ENCODE measurements at places on chromosomes 2 and 18.

DNA sequence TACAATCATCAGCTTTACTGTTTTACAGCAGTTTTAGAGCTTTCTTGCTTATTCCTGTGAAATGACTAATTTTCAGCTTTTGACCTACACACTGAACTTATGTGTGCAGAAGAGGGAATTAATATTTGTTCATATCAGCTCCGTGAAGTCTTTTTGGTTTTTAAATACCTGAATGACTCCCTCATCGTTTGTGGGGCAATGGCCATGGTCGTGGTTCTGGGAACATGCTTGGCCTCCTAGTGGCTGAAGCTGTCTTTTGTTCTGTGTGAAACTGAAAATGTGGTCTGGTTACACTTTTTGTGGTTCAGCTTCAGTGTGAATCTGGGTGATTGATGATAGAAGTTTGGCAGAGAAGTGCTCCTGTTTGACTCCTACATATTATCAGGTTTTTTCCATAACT, 408.1 kb downstream of the THSD7B start:
- no peak for DNase-seq

GRCh38 chr18:23877371-23877770, 137.2 kb upstream of the TTC39C start:
- no peak for DNase-seq

GRCh38 chr18:48050176-48050575, 119.7 kb upstream of the SMAD2 start:
- DNase-seq: no peak

DNA sequence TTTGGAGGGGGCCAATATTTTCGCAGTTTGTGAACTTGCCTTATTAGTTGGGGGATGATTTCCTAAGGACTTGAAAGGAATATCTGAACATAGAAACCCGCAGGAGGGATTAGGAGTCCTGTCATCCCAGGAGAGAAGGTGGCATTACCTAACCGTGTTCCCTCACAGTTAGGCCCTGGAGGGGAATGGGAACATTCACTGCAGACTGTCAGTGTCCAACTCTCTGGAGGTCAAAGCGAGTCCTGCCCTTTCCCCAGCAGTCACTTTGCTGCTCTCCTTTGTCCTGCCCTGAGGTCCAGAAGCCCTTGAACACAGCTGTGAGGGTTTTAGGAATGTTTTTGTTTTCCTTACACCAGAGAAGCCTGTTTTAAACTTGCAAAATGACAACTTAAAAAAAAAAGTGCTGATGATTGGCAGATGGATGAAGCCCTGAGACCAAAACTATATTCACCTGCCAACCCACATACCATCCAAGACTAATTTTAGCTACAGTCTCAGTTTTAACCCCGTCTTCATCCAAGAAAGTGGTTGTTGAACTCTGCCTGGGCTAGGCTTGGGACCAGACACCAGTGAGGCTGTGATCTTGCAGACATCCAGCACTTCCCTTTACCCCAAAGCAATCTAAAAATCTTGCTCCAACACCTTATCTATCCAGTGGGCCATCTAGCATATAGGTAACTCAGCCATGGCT, 90.5 kb upstream of the MEX3C start:
- DNase-seq: no peak

DNA sequence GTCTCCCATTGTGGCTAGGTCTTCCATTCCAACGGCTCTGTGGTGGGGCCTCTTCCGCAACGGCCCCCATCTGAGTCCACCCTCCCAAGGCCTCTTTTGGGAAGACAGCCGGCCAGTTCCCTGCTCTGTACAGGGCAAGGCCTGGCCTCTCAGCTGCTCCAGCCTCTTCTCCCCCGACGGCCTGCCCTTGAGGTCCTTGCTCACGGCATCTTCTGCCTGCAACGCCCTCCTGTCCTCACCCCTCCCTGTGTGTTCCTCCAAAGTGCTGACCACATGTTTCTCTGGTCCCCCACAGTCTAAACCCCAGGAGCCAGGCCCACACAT, 16.0 kb downstream of the HS6ST1 start:
- DNase-seq: no peak

GRCh38 chr2:109331896-109332848, 203.2 kb downstream of the SH3RF3 start:
- no peak for DNase-seq

- DNase-seq: no peak
Observed at GRCh38 chr18:37965572-37965970, 400.0 kb upstream of the CELF4 start.

- DNase-seq: no peak
Observed at GRCh38 chr2:226611944-226612318, 187.7 kb downstream of the IRS1 start.

DNA sequence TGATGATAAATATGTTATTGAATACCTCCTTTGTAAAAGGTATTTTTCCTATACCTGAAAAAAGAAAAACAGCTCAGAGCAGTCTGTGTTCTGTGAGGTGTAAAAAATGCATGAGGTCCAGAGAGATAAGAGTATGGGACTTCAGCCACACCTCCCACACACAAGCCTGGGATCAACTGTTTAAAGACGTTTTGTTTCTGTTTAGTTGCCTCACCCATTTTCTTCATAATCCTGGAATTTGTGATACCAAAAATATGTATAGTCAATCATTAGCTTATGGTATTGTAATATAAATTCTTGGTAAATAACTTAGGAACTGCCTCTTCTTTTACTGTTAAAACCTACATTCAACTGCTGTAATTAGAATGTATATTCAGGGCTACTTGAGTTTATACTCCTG, 1322.9 kb upstream of the TMEFF2 start:
- DNase-seq: no peak

GRCh38 chr2:69422198-69422597, 15.0 kb downstream of the NFU1 start:
- DNase-seq: no peak

DNA sequence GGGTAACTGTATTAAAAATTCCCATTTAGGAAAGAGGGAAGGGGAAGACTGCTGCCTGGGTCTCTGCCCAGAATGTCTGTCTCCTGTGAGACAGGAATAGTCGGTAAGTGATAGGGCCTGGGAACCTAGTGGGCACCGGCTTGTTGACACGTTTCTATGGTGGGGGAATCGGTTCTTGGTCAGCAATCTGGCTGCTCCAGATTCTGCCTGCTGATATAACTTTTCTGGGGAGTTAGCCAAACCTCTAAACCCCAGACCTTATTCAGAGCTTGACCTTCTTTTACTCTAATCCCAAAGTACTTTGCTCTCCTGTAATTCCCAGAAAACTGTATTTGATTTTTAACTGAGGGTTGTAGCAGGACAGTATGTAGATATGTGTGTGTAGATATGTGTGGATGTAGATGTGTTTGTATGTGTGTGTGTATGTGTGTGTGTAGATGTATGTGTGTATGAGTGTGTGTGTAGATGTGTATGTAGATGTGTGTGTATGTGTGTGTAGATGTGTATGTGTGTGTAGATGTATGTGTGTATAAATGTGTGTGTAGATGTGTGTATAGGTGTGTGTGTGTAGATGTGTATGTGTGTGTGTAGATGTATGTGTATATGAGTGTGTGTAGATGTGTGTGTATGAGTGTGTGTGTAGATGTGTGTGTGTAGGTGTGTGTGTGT, 61.8 kb upstream of the TXNDC2 start:
- no peak for DNase-seq

DNA sequence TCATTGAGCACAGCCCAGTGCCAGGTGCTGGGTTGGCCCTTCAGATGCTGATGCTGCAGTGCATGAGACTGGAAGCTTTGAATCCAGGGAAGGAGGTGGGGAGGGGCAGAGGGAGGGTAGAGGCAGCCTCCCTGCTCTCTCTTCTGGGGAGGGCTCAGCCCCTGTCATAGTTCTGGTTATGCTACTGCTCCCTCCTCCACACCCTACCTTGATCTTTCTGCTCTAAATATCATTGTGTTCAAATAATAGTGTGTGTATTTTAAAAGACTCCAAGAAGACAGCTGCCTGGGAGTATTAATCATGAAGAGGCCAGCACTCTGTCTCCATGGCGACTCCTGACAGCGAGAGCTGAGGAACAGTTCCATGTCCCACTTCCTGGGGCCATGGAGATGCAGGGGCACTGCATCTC, 3.8 kb upstream of the EGR4 start:
- no peak for DNase-seq

DNA sequence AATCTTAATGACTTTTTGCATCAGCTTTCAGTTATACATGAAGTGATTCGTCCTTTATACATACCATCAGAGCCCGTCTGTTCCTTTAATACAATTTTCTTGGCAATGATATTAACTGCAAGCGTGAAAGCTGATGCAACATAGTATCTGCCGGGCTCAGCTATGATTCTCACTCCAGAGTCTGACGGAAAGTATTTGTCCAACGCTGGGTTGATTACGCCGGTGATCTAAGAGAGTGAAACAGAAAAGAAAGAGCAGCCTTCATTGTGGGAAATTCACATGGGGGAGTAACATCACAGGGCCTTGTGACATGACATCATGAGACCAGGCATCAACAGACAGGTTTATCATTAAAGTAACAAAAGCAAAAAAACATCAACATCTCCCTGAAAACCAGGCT, 6.2 kb downstream of the ODC1 start:
- DNase-seq: no peak

DNA sequence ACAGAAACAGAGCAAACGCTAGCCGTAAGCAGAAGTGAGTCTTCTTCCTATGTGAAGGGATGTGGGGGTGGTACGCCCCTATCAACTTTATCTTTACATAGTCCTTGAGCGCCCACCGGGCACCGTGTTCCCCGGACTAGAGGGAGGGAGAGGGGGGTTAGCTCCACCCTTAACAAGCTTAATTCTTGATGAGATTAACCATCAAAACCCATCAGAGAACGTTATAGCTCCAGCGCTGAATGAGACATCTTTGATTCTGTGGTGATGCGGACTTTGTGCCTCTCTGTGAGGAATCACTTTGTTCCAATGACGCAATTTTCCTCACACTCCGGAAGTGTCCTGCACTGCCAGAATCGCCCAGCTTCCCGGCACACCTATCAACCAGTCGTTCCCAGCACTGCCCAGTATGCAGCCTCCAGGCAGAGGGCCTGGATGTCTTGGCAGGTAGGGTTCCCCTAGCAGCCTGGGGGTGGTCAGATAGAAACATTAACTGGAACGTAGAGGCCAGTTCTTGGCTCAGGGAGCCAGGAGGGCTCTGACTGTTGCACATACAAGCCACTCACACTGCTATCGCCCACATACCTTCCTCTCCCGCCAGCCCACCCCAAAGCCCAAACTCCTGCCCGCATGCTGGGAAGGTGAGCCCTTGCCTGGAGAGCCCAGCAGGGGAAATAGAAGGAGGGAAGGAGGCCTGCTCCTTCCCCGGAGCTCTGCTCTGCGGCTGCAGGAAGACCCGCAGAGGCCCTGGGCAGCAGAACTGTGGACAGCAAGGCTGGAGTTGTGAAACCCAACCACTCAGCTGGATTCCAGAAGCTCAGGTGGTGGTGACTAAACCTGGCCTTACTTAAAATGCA, 1.9 kb upstream of the ODC1 start:
- DNase-seq: no peak

GRCh38 chr2:20425371-20425881, 21.4 kb upstream of the RHOB start:
- no peak for DNase-seq

DNA sequence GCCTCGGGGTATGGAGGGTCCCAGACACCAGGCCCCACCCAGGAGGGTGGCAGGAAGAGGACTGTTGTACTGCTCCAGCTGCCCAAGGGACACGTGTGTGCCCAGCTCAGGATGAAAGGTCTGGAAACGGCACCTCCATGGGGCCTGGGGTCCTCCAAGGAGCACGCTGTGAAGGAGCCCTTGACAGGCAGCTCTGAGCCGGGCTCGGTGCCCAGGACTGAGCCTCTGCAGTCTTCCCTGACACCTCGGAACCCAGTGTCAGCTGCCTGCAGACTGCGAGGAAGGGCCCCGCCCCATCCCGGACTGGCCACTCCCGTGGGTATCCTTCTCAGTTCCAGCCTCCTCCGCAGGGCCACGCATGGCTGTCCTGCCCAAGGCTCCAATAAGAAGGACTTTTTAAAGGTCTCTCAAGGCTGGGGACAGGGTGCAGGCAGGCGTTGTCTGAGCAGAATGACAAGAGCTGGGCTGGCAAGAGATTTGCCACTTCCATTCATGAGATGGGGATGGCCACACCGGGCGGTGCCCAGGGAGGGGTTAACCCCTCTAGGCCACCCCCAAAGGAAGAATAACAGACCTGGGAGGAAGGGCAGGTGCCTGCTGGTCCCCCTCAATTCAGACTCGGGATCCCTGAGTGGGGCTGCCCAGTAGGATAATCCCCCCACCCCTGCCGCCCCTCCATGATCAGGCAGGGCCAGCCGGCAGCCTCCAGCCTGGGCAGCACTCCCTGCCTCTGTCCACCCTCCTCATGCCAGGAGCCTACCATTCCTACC, 8.9 kb downstream of the ECEL1 start:
- no peak for DNase-seq

- DNase-seq: no peak
Observed at GRCh38 chr2:168907940-168908662, 7.0 kb downstream of the G6PC2 start.

GRCh38 chr2:65940856-65941255, 494.1 kb upstream of the MEIS1 start:
- no peak for DNase-seq

DNA sequence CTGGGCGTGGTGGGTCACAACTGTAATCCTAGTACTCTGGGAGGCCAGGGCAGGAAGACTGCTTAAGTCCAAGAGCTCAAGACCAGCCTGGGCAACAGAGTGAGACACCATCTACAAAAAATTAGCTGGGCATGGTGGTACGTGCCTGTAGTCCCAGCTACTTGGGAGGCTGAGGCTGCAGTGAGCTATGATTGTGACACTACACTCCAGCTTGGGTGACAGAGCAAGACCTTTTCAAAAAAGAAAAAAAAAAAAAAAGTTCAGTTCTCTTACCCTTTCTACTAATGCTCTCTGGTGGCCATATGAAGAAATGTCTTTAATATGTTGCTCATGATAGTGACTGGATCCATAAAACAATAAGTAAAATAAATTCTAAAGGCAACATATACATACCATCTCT, 14.9 kb downstream of the TYW5 start:
- no peak for DNase-seq

DNA sequence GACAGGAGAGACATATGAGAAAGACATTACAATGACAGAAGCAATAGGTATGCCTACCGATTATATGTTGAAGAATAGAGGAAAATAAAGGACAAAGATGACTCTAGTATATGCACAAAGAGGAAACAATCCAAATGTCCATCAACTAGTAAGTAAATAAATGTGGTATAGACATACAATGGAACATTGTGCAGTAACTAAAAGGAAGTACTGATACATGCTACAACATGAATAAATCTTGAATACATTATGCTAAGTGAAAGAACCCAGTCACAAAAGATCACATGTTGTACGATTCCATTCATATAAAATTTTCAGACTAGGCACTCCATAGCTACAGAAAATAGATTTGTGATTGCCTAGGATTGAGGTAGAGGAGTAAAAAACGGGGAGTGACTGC, 28.5 kb upstream of the PGAP1 start:
- no peak for DNase-seq

DNA sequence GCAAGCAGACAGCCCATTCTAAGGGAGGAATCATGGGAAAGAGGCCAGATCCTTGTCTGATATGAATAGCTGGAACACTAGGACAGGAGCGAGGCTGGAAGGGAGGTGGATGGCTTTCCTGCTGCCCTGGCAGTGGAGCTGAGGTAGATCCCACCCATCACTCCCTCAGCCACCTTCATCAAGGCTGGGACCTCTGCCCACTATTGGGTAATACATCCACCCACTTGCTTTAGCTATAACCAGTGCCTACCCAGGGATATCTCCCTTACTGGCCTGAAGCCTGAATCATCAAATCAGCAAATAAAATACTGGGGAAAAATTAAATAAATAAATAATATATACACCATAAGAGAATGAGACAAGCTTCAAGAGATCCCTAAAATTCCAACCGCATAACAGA, 183.2 kb upstream of the KYNU start:
- DNase-seq: no peak

All from C1 segment of cervical spinal cord (tissue), 14 donors.